Activated effector memory CD4-positive, alpha-beta T cell treated with Interleukin-2 at 50 U/mL for 16 hours (primary cell): ENCODE measurements at places on chromosomes 2 and 18.

- DNase-seq: no peak
These were observed 246.9 kb downstream of the NDUFA10 start for GRCh38 chr2:239778042-239778851.

- no peak for DNase-seq
These were observed 105.5 kb downstream of the ZEB2 start for GRCh38 chr2:144414324-144414845.

DNA sequence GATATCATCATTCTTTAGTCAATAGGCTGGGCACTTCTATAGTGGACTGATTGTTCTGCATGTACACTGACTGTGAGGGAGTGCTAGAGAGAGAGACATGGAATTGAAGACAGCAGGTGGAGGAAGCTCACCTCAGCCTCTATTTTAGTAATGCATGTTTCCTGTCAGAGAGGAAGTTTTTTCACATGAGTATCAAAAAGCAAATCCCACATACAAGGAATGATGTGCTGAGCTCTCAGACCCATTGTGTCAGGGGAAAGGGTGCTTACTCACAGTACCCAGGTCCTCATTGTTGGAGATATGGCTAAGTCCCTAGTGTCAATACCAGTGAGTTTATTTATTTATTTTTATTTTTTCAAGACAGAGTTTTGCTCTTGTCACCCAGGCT is 9.9 kb upstream of the CDK15 start:
- DNase-seq: no peak

GRCh38 chr18:42425025-42425424 is 470.0 kb downstream of the PIK3C3 start:
- no peak for DNase-seq

DNA sequence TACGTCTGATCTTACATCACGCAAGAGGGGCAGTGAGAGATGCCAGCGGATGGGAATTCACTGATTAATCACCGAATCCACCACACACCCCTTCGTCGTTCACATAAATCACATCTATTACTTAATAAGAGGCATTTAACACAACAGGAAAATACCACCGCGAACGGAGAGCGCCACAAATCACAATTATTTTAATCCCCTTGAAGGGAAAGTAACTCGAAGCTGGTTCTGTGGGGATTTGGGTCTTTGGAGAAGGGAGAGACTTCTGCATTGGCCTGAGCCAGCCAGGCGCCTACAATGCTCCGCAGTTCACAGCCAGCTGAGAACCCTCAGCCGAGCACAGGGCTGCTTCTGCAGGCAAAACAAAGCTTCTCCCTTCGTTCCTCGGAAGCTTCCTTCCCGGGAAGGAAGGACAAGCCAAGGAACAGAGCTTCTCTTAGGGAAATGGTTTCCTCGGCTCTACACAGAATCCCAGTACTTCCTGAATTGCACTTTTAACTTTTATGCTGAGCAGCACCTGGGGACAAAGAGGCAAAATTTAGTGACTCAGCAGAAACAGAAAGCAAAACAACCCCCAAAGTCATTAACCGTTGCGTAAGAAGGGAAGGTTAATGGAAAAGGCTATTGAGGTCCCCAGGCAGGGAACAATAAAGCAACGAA is at the start of gene LRP1B:
Gene LRP1B, minus strand, starts transcription at position 7 of the 660 bp plus-strand sequence. CDS start 287 bp downstream, outside the sequence.
- no peak for DNase-seq

- no peak for DNase-seq
These were observed 9.7 kb downstream of the FMNL2 start for GRCh38 chr2:152344579-152345195.

GRCh38 chr2:162126527-162126926 is 25.5 kb downstream of the GCG start:
- no peak for DNase-seq

GRCh38 chr2:40033781-40034180 is 254.7 kb upstream of the THUMPD2 start:
- no peak for DNase-seq

DNA sequence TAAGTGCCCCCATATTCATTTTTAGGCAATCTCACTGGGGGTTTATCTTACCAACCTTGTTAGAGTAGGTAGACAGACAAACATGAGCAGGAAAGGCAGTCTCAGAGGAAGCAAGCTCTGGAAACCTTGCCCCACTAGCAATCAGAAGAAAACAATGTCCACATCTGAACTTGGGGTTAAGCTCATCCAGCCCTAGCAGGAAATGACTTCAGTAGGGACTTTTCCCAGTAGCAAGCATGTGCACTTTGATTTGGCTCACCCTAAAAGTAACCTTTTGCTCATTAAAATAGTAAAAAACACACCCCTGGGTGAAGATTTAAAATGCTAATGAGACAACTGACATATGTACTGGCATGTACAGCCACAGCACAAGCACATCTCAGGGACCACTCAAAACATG is 175.5 kb downstream of the AKAIN1 start:
- no peak for DNase-seq

GRCh38 chr2:125959047-125959446 is 696.9 kb upstream of the GYPC start:
- no peak for DNase-seq

DNA sequence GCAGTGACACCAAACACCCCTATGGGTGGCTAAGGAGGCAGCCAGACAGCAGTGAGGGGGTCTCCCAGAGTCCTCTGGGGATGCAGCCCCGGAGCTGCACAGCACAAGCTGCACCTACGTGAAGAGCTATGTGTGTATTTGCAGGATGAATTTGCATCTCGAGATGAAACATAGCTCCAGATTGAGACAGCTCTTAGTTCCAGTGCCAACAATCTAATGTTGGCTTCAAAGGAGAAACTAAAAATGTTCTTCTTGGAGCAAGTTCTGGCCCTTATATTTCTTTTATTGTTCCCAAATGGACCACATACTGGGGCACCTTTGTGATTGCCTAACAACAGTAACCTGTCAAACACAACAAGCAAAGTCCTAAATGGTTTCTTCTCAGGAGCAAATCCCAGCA is 233.9 kb downstream of the SLC4A3 start:
- DNase-seq: no peak

DNA sequence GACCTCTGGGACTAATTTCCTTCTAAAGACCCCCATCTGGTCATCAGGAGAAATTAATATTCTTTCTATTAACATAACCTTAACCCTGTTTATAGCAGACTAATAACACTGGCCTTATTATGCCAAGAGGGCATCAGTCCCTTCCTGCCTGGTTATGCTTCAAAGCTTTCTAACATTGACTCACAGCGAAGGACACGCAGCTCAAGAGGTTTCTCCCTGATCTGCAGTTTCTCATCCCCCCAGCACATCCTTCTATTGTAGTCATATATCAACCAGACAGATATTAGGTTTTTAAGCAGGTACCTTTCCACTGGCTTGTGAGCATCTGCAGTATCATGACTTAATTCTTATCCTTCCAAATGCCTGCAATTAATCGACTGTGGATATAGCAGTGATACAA is 100.0 kb upstream of the CXCR4 start:
- DNase-seq: no peak

DNA sequence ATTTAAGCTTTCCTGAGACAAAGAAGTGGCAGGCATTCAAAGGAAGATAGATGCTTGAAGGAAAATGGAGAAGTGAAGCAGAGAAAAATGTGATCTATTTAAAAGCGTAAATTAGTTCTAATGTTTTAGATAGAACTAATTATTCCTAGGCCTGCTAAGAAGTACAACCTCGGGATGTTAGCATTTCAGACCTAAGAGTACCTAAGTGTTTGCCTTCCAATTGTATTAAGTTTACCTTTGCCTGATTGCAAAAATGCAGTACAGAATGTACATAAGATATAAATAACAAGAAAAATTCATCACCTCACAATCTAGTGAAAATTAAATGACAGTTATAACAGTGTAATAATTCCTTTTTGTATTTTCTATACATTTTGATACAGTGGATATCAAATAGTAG is 71.1 kb upstream of the HNMT start:
- DNase-seq: no peak

DNA sequence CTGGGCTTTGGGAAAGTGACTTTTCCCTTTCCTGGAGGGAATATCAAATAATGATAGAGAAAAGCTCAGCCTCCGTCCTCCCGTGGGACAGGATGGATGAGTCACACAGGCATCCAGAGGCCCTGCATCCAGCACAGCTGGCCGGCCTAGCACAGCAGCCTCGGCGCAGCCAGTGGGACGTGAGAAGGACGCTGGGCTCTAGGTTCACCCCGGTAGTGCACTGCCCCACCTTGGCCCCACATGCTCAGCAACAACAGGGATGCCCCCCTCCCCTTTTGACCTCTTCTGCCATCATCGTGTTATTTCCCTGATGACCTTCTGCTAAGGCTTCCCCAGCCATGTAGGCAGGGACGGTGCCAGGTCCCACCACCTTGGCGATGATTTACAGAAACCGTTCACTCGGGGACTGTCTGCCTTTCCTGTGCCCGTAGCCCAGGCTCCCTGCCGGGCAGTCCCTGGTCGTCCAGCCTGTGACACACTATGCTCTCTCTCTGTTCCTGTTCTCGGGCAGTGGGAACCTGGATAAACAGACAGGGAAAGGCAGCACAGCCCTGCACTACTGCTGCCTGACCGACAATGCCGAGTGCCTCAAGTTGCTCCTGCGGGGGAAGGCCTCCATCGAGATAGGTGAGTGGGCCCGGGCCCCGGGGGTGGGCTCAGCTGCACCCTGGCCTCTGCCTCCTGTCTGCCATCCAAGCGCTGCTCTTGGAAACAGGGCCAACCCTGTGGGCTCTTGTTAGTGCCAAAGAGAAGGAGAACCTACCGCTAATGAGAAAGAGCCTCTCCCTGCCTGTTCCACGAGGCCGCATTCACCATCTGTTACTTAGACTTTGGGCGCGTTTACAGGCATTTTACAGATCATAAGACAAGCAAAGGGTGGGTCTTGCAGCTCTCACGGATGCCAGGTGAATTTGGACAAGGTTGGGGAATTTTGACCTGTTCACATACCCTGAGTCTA is 44.6 kb downstream of the ITGB1BP1 start:
- DNase-seq: no peak

- no peak for DNase-seq
These were observed 16.0 kb downstream of the CEP192 start for GRCh38 chr18:13007248-13007560.

GRCh38 chr2:225668606-225669266 is 269.2 kb downstream of the NYAP2 start:
- no peak for DNase-seq

DNA sequence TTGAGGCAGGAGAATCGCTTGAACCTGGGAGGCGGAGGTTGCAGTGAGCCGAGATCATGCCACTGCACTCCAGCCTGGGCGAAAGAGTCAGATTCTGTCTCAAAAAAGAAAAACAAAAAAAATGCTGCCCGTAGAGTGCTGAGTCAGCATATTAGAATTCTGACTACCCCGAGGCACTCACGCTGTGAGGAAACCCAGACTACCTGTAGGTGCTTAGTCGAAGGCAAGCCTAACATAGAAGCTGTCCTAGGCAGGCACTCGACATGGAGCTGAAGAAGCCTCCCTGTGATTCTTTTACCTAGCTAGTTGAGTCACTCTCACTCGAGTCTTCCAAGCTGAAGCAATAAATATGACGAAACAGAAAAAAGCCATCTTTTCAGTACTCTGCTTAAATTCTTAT is 1323.2 kb upstream of the DDX18 start:
- no peak for DNase-seq

DNA sequence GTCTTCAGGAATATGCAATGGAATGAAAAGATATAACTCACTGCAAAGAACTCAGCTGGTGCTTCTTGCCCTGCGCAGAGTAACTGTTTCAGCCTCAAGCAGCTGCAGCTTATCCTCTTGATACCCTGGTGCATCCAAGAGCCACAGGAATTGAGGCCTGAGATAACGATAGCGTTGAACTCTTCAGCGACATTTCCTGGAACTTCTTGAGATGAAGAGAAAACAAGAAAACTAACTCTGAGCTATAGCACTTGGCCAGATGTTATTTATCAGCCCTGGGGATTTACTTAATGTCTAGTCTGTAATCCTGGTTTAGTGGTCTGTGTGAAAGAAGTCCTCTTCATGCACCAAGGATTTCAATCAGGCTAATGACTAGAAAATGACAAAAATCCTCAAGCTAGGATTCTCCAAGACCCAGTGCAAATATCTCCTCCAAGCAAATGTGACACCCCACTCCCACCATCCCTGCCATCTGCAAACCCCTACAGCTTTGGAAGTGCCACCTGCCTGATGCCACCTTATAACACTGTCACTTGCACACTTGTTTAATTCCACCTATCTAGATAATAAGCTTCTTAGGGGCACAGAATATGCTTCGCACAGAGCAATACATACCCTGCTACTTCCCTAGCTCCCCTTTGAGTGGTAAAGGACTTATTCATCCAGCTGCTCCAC is 40.6 kb downstream of the EHD3 start:
- DNase-seq: no peak

GRCh38 chr18:64528646-64529045 is 379.8 kb upstream of the LINC00305 start:
- no peak for DNase-seq

- DNase-seq: no peak
These were observed 263.9 kb upstream of the APCDD1 start for GRCh38 chr18:10190564-10190963.

DNA sequence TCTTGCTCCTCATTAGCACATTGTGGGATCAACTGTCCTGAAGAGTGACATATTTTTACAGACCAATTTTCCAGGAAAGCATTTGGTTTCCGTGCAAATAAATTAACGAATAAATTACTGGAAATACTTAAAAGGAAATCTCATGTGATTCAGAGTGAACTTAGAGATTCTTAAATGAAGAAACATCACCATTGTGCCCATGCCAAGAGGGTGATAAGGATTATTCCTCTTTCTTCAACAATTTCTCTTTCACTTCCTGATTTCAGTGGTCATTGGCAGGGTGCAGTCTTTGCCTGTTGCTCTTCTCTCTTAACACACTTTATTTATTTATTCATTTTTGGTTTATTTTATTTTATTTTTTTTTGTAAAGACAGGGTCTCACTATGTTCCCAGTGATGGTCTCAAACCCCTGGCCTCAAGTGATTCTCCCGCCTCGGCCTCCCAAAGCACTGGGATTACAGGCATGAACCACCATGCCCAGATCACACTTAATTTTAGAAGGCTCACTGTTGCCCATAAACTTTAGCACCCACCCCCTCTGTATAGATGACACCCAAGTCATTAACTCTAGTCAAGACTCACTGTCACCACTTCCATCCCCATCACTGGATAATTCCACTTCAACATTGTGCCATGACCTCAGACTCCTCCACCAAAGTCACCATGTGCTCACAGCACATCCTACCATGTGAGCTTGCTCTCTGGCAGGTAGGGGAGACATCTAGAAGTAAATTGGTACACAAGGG is 92.6 kb upstream of the CERS6 start:
- no peak for DNase-seq
